ENCODE measurements at places on chromosomes 4 and X.

- no peak for DNase-seq
These were observed 101.4 kb upstream of the SLITRK2 start for GRCh38 chrX:145716226-145716625.

DNA sequence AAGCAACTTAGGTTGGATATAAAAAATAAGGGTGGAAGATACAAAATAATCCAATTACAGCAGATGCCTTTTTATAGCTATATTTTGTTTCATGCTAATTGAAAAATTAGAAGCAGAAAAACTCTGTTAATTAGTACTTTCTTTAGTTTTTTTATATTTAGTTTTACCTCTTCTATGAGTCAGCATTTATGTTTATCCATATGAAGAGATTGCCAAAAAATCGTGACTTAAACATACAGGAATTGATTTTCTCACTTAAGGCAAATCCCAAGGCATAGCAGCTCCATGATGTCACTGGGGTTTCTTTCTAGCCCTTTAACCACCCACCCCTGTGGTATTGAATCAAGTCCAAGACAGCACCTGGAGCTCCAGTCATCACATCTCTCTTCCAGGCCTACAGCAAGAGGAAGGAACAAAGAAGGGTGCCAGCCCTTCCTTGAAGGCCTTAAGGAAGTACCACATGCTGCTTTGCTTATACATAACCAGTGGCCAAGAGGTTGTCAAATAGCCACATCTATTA, 365.8 kb upstream of the TENM3 start:
- DNase-seq: no peak

- DNase-seq: no peak
These were observed 14.3 kb downstream of the CBR4 start for GRCh38 chr4:168995537-168996295.

DNA sequence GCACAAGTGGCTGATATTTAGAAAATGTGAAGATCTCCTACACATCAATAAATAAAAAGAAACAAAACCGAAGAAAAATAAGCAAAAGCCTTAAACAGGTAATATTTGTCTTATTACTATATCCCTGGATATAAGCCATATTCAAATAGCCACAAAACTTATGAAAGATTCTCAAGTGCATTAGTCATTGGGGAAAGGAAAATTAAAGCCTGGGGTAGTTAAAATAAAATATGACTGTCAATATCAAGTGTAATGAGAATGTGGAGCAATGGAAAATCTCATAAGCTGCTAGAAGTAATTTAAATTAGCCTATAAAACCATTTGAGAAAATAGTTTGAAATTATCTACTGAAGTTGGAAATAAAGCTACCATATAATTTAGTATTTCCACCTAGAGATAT, 399.9 kb downstream of the GASK1B start:
- no peak for DNase-seq

DNA sequence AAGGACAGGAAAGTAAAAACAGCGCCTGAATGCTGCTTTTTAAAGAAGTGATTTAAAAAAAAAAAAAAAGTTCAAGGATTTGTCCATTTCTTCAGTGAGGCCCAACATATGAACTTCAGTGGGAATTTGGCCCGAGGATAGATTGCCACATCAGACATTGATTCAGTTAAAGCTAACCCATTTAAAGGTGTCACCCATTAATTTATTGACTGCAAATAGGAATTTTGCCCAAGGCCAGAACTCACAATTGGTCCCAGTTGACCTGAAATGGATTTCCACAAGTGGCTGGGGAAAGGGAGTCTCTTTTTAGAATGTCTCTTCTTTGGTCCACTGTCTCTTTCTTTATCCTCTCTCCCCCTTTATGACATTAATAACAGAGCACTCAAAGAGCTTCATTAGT, 86.5 kb upstream of the RPL34 start:
- no peak for DNase-seq

DNA sequence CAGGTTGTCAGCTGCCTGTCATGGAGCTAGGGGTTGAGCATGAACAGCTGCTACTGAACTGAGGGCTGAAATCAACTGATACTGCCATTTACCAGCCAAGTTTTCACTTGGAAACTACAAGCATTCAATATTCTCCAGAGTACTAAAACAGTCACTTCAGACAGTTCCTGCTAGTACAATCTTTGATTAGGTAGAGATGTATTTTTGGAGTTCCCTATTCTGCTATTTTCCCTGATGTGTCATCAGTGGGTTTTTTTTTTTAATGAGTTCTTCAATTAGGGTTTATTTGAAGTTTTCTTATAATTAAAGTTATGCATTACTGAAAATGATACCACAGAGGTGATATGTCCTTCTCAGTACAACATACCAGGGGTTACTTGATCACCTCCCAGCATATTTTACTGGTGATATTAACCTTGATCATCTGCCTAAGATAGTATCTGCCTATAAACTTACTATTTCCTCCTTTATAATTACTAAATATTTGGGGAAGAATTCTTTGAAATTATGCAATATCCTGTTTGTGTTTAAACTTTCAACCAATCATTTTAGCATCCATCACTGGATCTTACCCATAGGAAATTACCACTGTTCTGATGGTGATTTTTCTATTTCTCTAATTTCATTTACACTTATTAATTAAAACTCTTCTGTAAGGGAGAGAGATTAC, 13.6 kb downstream of the PDCL2 start:
- DNase-seq: no peak

GRCh38 chr4:55927803-55928437, 20.8 kb upstream of the CEP135 start:
- DNase-seq: no peak

GRCh38 chr4:41784191-41784979, 35.9 kb upstream of the PHOX2B start:
- no peak for DNase-seq

DNA sequence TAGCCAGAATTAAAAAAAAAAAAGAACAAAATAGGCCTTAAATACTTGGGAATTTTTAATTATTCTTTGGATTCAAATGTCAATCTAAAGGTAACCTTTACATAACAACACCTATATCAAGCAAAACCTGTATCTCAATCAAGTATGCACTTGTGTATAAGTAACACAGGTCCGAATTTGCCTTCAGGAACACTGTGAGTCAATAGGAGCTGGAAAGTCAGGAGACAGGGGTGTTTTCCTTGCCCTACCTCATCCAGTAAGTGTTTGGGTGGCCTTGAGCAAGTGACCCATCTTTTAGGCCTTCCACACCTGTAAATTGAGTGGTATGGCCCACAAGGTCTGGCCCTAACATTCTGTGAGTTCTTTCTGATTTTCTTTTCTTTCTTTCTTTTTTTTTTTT, 40.8 kb upstream of the VEGFD start:
- DNase-seq: no peak

GRCh38 chr4:169774466-169775445, 17.0 kb upstream of the HPF1 start:
- no peak for DNase-seq

- DNase-seq: no peak
These were observed 208.5 kb downstream of the PPP4R3C start for GRCh38 chrX:27254656-27255055.

DNA sequence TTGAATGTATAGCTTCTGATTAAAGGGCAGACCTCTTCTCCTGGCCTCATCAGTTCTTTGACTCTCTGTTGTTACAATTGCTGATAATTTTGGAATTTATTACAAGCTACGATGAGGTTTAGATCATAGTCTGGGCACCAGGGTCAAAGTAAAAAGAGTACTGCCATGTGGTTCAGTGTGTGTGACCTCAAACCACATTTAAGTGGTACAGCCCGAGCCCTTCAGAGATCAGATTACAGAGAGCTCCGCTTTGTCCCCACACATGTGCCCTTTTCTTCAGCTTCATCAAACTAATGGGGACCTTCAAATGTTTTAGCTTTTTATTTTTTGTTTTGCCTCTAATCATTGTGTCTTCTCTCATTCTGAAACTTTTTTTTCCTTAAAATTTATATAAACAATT, 37.1 kb downstream of the SPANXN2 start:
- DNase-seq: no peak

GRCh38 chr4:2438822-2439718, 20.3 kb downstream of the CFAP99 start:
- no peak for DNase-seq

GRCh38 chr4:89551191-89551590, 243.6 kb upstream of the GPRIN3 start:
- no peak for DNase-seq

DNA sequence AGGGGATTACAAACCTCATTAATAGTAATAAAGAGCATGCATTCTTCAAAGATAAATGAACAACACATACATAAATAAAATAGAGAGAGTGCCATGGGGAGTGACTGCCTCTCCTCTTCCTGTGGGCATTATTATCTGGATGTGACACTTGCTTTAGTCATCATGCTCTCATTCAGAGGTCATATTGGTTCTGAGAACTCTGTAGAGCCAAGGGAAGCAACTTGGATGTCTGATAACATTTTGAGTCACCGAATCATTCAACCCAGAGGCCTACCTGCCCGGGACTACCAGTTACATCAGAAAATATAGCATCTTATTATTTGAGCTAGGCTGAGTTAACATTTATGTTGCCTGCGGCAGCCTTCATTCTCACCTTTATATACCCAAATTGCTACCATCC, 489.5 kb downstream of the STIM2 start:
- no peak for DNase-seq

DNA sequence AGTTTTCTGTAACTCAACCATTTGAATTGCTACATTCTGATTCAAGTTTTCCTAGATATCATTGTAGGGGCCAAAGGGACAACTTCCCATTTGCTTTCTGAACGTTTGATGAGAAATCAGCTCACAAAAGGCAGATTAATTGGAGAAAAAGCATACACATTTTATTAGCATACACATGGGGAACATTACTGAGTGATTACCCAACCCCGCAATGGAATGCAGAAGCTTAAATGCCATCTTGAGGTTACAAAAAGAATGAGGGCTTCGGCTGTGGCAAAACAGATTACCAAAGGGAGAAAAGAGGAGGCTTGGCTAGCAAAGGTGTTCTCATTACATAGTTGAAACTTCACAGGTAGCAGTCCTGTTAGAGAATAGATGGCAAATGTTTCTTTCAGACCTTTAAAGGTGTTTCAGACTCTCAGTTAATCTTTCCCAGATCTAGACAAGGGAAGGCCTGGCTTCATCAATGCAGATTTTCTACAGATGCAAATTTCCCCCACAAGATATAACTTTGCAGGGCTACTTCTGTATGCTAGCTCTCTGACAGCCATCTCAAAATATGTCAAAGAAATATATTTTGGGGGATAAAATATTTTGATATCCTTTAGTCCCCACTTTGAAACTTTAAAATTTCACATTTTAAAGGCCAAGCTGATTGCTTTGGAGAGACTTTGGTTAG, 26.5 kb upstream of the HERC6 start:
- no peak for DNase-seq

DNA sequence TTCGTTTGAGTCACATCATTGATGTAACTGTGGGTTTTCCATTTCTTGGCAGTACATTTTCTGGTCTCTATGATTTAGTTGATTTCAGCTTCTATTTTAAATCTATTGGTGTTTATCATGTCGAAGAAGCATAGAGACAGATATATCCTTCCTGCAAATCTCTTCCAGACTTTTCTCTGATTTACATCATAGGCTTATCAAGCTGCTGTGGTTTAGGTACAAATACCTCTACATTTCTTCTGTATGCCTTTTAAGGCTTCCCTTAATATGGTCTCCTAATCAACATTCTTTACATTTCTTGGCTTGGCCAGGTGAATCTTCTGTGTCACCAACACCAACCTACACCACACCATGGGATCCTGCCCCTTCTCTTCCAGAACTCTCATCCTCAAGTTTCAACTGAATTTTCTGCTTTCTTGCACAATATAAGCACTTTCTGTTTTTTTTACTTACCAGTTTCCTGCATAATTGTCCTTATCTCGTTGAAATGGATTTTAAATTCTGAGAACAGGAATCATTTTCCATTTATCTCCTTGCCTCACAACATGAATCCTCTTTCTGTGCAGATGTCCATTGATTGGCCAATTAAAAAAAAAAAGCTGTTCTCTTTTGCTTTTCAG, 626.9 kb downstream of the ANKRD50 start:
- no peak for DNase-seq

DNA sequence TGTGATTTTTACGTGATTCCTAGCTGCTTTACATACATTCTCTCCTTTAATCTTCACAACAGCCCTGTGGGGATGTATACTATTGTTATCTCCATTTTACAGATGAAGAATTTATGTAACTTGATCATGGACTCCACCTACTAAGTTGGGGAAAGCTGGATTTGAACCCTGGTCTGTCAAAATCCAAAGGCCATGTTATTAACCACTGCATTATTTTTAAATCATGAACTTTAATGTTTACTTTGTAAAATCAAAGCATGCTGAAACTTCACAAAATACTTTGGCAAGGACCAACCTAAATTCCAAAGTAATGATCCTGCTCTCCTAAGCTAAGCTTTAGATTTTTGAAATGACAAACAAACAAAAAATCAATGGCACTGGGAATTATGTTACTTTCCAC, 26.1 kb downstream of the FAM47E start:
- DNase-seq: no peak

DNA sequence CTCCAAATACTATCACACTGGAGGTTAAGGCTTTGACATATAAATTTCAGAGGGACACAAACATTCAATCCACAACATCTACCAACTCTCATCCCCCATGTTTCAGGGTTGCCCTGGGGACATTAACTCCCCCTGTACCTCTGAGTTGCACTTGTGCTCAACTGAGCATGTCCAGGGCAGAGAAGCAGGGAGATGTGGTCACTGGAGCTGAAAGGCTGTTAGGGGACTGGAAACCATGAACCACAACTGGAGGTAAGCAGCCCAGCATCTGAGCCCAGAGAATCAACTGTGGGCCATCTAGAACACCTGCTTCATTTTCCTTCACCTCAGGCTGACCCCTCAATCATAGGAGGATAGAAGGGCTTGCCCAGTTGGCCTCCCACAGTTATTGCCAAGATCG, 641.1 kb downstream of the MID1IP1 start:
- DNase-seq: no peak

DNA sequence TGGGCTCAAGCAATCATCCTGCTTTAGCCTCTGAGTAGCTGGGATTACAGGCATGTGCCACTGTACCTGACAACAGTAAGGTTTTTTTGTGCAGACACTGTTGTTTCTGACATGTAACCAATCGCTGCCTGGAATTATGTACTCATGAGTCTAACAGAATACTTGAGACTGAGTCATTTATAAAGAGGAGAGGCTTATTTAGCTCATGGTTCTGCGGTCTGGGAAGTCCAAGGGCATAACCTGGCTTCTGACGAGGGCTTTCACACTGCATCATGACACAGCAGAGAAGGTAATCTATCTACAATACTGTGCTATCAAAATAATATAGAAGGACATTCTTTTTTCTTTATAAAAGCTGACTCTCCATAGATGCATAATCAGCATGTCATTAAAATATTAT, 115.5 kb upstream of the STOX2 start:
- no peak for DNase-seq

DNA sequence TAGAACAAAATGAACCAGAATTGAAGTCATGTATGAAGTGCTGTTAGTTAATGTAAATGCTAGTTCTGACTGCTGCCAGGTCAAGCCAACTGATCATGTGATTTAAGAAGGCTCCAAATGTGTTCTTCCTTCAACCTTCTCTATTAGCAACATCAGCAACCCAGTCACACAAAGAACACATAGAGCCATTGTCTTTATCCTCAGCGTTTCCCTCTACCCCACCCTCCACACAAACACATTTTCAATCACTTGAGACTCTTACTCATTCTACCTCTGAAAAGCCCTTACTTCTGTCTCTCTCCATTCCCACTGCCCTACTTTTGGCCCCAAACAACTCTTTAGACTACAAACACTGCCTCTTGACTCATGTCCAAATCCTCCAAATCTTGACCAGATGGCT, 89.7 kb upstream of the KDR start:
- no peak for DNase-seq
